ENCODE measurements at places on chromosomes 1 and 21.
A peak's percentile ranks its signal among the peaks of the same experiment; 100 is the strongest.

DNA sequence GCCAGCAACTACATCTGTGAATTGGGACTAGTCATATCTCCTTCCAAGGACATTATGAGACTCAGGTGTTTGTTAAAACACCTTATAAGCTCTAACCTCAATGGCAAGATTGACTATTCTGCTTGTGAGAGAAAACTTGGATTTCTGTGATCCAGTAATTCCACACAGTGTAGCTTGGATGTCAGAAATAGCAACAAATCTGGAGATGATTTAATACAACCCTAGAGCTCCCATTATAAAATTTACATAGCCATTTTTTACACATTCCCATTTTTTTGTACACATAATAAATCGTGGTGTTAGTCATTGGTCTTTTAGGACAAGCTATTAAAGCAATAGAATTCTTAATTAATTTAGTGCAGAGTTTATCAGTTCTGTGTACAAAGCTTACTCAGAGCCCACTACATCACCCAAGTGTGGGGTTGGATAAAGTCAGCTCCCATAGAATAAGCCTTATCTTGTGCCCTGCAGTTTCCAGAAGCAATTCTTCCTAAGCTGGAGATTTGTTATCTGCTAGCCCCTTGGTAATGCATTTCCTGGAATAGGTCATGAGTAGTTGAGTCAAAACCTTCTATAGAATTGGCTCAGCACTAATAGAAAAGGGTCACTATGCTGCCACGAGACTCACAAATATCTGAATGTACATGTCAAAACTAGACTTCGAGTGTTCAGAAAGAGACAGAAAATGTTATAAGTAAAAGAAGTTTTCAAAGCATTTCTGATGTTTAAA, 434.0 kb upstream of the RUNX1 start:
- no peak for DNase-seq

DNA sequence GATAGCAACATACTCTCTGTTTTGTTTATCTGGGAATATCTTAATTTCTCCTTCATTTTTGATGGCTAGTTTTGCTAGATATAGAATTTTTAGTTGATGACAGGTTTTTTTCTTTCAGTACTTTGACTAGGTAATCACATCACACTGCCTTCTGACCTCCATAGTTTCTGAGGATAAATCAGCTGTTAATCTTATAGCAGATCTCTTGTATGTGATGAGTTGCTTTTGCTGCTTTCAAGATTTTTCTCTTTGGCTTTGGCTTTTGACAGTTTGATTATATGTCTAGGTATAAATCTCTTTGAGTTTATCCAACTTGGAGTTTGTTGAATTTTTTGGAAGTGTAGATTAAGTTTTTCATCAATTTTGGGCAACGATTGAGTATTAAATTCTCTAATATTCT, 142.6 kb downstream of the ZNF644 start:
- peak; percentile 30 for DNase-seq

DNA sequence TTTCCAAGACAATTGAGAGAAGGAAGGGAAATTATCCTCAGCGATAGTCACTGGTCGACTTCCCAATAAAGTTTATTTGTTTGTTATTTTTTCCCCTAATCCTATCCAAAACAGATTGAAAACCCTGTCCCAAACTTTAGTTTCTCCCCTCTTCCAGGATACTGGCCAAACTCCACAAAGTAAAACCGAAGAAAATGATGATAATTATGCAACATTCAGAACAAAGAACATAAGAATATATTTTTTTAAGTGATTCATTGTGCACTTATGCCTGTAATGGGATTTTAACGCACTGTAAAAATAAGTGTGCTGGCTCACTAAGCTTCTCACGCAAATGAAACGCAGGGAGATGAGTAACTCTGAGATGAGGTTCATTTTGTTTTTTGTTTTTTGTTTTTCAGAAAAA, 6.0 kb downstream of the GLIS1 start:
- peak; percentile 80 for DNase-seq

GRCh38 chr21:42162831-42163510, 56.0 kb upstream of the ABCG1 start:
- DNase-seq, result no peak

GRCh38 chr21:42343556-42343955, 7.2 kb downstream of the TFF2 start:
- DNase-seq, result no peak

GRCh38 chr1:95309031-95309471, 75.0 kb downstream of the RWDD3 start:
- DNase-seq, result peak; percentile 46

- no peak for DNase-seq
Measured at GRCh38 chr1:59985911-59986515, 59.4 kb upstream of the CYP2J2 start.

- peak; percentile 66 for DNase-seq
Measured at GRCh38 chr1:21270086-21270689, 20.1 kb downstream of the ECE1 start.

- DNase-seq, result no peak
Measured at GRCh38 chr21:32544697-32545096, 40.6 kb downstream of the TCP10L start.

GRCh38 chr1:28886731-28887418, 27.5 kb upstream of the EPB41 start:
- DNase-seq, result peak; percentile 85

- DNase-seq, result no peak
Measured at GRCh38 chr1:29129916-29130315, 6.2 kb upstream of the TMEM200B start.

DNA sequence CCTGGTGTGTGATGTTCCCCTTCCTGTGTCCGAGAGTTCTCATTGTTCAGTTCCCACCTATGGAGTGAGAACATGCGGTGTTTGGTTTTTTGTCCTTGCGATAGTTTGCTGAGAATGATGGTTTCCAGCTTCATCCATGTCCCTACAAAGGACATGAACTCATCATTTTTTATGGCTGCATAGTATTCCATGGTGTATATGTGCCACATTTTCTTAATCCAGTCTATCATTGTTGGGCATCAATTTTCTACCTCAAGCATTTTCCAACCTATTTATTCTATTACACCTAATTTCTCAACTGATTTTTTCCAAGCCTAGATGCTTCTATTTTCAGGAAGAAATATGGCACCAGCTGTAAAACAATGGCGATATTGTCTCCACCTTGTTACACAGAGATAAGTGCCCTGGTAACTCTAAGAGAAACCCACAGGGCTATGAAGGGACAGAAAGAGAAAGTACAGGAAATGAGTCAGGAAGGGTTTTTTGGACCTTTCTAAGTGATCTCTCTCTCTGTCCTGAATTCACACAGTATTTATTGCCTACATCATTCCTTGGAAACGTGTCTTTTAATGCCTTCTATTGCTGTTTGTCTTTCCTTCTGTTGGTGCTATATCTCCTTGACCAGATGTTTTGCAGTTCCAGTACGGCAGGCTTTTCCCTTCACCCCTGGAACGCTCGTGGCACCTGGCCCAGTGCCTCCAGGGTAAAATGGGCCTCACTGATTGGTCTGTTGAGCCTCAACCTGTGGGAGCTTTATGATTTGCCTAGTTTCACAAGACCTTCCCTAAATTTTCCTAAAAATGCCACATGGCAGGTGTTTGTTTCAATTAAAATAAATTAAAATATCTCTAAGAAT, 14.6 kb upstream of the JAK1 start:
- no peak for DNase-seq

DNA sequence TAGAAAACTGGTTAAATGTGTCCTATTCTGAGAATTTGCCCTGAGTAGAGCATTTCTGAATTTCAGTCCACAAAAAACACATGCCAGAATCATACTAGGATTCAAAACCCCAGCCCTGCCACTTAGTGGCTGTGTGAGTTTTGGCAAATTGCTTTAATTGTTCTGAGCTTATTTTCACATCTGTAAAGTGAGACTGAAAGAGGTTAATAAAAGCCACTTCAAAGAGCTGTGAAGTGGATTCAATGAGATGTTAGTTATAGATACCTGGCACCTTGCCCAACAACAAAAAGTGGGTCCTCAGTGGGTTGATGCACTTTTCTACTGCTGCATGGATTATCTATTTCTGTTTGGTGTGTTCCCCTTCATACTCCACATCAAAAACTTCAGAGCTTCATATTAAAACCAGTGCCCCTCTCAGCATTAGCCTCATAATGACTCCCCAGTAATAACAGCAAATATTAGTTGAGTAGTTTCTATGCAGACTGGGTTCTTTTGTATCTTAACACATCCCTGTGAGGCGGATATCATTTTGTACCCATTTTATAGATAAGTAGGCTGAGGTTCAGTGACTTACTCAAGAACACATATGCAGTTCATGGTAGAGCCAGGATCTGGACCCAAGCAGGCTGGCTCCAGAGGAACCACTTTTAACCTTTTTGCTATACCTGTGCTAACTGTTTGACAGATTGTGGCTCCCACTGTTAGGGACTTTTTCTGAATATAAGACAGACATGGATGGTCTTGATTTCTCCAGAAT, 14.2 kb upstream of the ADORA3 start:
- DNase-seq, result no peak

DNA sequence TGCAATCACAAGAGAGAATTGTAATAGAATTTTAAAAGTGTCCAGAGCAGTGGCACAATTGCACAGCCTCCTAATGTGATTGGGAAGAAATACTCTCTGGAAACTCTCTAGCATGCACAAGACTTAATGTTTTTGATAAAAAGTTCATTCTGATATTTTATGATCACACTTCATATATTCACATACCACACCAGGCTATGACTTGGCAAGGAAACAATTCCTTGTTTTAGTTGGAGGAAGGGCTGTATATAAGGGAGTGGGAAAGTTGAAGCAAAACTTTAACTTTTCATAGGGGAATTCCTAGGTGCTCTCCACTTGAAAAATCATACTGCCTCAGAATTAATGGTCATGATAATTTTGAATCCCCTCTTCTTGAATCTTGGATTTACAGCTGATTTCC, 61.5 kb upstream of the ASB17 start:
- no peak for DNase-seq

DNA sequence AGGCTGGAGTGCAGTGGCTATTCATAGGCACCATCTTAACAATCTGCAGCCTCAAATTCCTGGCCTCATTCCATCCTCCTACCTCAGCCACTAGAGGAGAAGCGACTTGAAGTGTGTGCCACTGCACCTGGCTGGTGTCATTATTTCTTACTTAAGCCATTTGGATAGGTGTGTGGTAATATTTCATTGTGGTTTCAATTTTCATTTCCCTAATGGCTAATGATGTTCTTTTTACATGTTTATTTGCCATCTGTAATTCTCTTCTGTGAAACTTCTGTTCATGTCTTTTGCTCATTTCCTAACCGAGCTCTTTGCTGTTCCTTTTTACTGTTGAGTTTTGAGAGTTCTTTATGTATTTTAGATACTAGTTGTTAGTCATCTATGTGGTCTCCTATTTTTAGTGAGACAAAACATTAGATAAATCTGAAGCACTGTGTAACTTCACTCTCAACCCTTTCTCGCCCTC, 66.8 kb downstream of the SLC27A3 start:
- DNase-seq, result no peak

- DNase-seq, result no peak
Measured at GRCh38 chr1:14390816-14391215, 207.7 kb upstream of the KAZN start.

GRCh38 chr1:247459507-247459906, 1.6 kb upstream of the OR2B11 start:
- DNase-seq, result no peak

- DNase-seq, result no peak
Measured at GRCh38 chr1:158102881-158103674, 77.6 kb upstream of the CD1D start.

DNA sequence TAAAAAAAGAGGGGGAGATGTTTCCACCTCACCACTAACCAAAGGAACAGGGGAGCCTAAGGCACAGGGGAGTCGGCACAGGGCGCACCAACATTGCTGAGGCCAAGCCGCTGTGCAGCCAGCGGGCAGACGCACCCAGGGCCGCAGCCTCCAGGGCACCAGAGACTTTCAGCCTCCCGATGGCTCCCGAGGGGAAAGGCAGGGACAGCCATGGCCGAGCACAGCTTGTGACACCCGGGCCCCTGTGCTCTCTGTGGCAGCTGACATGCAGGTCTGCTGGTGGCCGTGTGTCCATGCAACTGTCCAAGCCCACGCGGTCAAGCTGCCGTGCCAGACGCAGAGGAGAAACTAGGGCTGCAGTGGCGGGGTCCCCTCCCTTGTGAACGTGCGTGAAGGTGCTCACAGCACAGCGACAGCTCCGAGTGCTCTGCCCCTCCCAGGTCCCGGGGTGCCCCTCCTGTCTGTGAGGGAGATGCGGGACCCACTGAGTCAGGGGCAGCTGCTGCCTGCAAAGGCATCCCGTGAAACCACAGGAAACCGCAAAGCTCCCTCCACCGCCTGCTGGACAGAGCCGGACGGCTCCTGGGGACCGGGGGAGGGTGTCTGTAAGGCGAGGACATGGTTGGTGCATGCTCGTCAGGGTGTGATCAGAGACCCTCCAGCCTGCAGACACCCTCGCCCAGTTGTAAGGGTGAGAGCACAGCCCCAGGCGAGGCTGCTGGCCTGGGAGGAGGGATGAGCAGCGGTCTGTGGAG, 2.5 kb downstream of the KRTAP10-11 start:
- no peak for DNase-seq

- no peak for DNase-seq
Measured at GRCh38 chr21:36551321-36551720, 71.4 kb upstream of the CLDN14 start.

GRCh38 chr1:3019516-3020051, 1.7 kb upstream of the ACTRT2 start:
- DNase-seq, result no peak

DNA sequence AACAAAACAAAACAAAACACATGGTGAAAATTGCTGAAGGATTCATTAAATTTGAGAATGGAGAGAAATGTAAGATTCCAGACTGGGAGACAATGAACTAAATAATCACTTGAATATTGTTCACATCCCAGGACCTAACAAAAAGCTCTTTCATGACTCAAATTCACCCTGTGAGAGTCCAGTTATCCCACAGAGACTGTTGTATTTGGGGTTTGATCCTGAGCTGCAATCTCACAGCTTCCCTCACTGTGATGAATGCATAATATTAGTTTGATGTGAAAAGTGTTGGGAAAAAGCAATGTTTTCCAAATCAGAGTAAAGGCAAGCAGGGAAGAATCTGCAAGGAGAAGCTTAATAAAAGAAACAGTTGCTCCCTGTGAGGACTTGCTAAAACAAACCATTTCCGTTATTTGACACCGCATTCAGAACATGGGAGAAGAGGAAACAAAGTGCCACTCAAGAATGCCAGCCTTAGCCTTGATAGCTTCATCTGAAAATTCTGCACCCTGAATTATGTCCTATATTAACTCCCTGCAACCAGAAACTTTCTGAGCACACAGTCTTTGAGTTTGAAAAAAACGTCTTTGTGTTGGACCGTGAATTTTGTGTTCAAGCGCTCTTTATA, 208.8 kb downstream of the DAB1 start:
- DNase-seq, result no peak

- no peak for DNase-seq
Measured at GRCh38 chr1:201397675-201398074, 1.4 kb downstream of the LAD1 start.

GRCh38 chr1:165697491-165697880, 876 bp downstream of the ALDH9A1 start:
- DNase-seq, result no peak

- DNase-seq, result peak; percentile 55
Measured at GRCh38 chr1:65812065-65812464, 19.4 kb downstream of the PDE4B start.

DNA sequence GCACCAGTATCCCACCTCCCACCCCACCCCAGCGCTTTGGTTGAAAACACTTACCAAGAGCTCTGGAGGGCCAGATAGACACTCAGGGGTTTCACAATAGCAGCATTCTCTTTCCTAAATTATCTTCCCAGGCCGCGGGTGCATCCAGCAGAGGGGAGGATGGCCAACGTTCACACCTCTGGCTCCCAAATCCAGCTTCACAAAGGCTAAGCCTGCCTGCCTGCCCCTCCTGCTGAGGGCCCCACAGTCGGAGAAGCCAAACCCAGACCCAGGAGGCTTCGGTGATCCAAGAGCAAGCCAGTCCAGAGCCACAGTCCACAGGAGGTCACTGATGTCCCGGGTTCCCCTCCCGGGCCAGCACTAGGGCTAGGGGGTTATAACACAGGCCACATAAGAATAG, 231.9 kb downstream of the TRABD2B start:
- no peak for DNase-seq

All from ACHN (cell line).